Stimulated activated CD4-positive, alpha-beta T cell treated with anti-CD3 and anti-CD28 coated beads, TNF-alpha, amount 100 ng/mL, for 1 hour (primary cell): ENCODE measurements at places on chromosomes 2 and 18.

DNA sequence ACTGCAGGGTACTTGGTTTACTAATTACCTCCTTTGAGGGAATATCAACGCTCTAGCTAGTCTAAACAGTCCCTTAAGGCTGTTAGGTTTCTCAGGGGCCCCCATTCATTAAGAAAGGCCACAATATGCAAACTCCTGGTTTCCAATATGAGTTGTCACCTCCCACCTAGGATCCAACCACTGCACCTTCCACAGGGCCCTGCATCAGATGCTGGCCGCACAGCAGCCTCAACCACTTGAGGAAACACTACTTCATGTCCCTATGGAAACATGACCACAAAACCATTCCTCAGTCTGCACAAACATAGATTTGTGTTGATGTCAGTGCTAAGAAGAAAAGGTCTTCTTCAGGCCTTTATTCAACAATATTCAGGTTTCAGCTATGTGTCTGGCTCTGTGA lies 40.9 kb downstream of the STAT4 start:
- DNase-seq, result no peak

- DNase-seq, result no peak
These were observed 149.8 kb downstream of the ACTR3 start for GRCh38 chr2:114039677-114040076.

DNA sequence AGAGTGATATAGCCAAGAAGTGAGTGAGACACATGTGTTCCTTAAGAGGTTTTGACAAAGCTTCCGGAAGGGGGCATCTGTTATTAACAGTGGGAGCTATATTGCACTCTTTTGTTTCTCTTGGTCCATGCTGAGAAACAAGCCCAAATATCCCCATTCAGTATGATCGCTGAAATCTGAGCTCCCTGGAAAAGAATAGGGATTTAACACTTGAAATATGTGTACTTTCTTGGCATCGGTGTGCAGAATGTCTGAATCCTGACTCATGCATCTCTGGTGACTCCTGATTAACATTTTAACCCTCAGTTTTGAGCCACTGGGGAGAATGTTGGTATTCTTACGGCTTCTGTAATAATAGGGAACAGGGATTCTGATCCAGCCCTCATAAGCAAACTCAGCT lies 448.1 kb downstream of the TSN start:
- no peak for DNase-seq

DNA sequence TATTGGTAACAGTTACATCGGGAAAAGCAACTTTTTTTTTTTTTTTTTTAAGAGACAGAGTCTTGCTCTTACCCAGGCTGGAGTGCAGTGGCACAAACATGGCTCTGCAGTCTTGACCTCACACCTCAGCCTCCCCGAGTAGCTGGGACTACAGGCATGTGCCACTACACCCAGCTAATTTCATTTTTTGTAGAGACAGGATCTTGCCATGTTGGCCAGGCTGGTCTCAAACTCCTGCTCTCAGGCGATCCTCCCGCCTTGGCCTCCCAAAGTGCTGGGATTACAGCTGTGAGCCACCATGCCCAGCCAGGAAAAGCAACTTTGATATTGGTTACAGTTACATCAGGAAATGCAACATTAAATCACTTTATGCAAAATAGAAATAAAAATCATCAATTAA lies 4.6 kb downstream of the ITGB1BP1 start:
- no peak for DNase-seq

- no peak for DNase-seq
These were observed 21.2 kb upstream of the IL1A start for GRCh38 chr2:112805542-112805941.

GRCh38 chr2:85257359-85257969 lies 70.3 kb downstream of the TGOLN2 start:
- no peak for DNase-seq

DNA sequence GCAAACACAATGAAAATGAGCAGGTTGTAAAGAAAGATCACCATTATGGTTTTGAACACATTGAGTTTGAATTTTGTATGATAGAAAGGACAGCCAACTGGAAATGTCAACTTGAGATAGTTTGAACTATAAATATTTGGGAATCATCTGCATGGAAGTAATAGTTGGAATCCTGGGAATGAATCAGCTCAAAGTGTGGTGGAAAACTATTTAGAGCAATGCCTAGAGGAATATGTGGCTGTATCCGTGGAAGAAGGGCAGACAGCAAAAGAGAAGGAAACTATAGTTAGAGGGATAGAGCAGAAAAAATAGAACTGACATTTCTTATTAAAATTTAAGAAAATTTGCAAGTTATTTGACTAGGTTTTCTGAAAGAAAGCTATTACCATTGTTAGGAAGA lies 112.5 kb upstream of the OTX1 start:
- no peak for DNase-seq

DNA sequence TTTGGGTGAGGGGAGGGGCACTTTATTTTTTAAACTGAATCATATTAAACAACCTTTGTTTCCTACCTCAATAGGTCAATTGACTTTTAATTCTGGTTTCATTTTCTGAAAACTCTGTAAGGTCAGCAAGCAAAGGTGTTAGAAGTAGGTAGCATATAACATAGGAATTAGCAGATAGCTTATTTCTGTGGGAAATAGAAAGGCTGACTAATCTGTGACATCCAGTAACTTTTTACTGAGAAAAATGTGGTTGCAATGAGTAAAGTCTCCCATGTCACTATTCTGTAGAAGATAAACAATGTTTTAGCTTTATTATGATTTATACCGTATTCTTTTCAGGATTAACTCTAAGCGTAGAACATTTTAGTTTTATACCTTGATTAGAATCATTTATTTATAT lies 240.4 kb downstream of the PLCL1 start:
- no peak for DNase-seq

GRCh38 chr2:238763471-238763995 lies 84.4 kb upstream of the TWIST2 start:
- no peak for DNase-seq

- no peak for DNase-seq
These were observed 1.3 kb upstream of the CHRNA1 start for GRCh38 chr2:174765576-174765975.

DNA sequence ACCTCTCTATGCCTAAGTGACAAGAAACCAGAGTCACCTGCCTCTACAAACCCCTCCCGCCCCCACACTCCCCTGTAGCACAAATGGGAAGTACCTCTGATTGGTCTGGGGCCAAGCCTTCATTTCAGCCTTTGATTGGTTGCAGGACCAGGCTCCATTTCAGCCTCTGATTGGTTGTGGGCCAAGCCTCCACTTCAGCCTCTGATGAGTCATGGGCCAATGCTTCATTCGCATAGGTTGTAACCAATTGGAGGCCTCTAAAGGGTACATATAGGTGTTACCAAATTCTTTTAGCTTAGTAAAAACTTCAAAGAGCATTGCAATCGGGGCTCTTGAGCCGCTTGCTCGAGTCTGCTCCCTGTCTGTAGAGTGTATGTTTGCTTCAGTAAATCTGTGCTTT lies 25.0 kb downstream of the CCDC102B start:
- no peak for DNase-seq

- no peak for DNase-seq
These were observed 27.7 kb upstream of the DSC3 start for GRCh38 chr18:31070206-31070605.

- DNase-seq, result no peak
These were observed 430 bp downstream of the BIN1 start for GRCh38 chr2:127106457-127106990.

DNA sequence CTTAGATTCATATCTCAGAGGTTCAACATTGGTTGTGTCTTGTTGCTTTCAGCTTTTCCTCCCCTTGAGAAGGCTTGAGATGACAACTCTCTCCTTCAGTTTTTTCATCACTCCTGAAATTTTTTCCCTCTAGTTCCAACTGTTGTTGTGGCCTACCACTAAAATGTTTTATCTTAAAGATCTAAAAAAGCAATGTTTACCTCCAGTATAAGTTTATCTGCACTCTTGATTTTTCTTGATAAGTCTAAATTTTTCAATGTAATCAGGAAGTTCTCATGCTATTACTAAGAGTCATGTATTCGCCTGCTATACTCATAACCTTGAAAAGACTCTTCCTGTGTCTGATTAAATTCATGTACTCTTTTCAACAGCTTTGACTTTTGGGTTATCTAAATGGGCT lies 366.3 kb upstream of the TFPI start:
- no peak for DNase-seq

- no peak for DNase-seq
These were observed 36.5 kb downstream of the ZRANB3 start for GRCh38 chr2:135494503-135494902.

- no peak for DNase-seq
These were observed 18.6 kb downstream of the DNMT3A start for GRCh38 chr2:25323042-25323514.

DNA sequence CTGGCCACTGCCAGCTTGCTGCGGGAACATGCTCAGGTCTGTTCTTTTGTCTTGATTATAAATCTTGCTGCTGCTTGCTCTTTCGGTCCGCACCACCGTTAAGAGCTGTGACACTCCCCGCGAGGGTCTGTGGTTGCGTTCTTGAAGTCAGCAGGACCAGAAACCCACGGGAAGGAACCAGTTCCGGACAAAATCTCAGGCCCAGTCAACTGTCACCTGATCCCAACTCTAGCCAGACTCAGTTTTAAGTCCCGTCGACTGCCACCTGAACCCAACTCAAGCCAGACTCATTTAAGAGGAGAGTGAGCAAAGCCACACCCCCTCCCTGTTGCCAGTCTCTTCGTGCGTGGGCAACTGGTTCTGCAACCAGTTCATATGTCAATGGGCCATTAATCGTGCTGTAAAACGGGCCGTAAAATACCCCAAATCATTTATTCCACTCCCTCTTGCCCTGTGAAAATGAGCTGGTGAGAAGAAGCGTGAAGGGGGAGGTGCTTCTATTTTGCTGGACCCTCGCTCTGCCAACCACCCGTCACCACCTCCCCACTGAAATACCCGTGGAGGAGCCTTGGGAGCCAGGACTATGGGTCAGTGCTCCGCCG lies 224.3 kb downstream of the NDUFA10 start:
- DNase-seq, result no peak

- DNase-seq, result no peak
These were observed 40.5 kb upstream of the HS6ST1 start for GRCh38 chr2:128358941-128359731.

DNA sequence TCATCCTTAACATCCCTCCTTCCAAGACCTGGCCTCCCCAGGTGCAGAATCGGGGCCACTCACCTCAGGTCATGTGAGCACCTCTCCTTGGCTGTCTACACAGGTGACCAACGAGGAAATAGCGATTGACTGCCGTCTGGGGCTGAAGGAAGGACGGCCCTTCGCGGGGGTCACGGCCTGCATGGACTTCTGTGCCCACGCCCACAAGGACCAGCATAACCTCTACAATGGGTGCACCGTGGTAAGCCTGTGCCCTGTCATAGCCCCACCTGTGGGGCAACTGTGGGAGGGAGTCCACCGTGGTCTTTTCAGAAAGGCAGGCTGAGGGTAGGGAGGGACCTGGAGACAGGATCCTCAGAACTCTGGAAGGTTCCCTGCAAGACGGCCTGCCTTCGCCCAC lies 54.3 kb downstream of the BOLA3 start:
- DNase-seq, result no peak

GRCh38 chr2:230520875-230521155 lies 104.8 kb downstream of the SP100 start:
- DNase-seq, result no peak

GRCh38 chr18:56662502-56662901 lies 11.3 kb downstream of the WDR7 start:
- DNase-seq, result no peak

DNA sequence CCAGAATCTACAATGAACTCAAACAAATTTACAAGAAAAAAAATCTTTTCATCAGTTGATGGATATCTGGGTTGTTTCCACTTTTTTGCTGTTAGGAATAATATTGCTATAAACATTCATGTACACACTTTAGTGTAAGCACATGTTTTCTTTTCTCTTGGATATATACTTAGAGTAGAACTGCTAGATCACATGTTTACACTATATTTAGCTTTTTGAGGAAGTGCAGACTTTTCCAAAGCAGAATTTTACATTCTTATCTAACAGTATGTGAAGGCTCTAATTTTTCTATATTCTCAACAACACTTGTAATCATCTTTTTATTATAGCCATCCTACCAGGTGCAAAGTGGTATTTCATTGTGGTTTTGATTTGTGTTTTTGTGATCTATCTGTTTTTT lies 103.6 kb upstream of the RMP24 start:
- DNase-seq, result no peak

DNA sequence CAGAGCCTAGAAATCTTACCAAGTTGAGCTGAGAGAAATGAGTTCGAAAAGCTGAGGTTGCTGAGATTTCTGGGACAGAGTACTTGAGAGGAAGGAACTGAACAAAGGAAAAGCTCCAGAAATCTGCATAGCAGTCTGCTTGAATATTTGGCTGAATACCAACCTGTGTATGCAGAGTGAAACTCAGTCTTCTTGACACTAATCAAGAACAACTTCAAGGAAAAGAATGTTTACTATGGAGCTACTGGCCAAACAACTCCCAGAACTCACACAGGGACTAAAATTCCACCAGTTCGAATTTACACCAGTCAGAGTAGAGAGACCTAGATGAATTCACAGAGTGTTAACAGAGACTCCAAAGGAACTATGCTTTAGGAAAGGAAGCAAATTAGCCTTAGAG lies 66.5 kb downstream of the USP37 start:
- DNase-seq, result no peak

DNA sequence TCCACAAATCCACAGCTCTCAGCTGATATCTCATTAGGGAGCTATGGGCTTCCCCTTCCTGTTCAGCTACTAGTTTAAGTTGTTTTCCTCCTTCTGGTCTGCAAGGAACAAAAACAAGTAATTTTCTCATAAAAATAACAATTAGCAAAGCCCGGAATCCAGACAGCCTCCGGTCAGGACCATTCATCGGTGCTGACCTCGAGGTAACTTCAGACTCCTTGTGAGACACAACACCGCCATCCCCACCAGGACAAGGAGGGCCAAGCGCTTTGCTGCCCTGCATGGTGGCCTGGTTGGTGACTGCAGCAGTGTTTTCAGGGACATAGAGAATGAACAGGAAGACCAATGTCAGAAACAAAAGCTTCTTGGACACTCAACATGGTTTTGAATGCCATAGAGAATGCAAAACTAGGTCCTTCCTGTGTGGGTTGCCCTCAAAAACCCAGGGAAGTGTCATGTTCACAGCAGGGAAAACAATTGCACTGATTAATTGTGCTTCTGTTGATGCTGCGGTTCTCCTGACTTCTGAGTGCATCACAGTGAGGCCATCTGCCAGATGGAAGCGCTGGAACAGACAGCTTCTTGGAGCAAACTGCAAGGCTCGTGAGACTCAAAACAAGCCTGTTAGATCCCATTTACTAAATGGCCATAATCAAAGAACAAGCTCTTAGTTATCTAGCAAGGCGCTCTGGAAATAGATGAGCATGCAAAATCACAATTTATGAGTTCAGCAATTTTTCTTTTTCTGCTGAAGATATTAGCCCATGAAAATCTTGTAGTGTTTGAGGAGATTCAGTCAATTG lies 77.1 kb downstream of the HS1BP3 start:
- no peak for DNase-seq

GRCh38 chr18:45359275-45360009 lies 255.8 kb upstream of the SLC14A2 start:
- no peak for DNase-seq

GRCh38 chr2:181058378-181059269 lies 78.2 kb downstream of the UBE2E3 start:
- DNase-seq, result no peak
